ENCODE measurements at places on chromosomes 11 and 22. TPM values are rescaled to one million over a fixed set of nuclear protein-coding genes. Genes with fewer than 3 reads are reported as not detected.
A peak's percentile ranks its signal among the peaks of the same experiment; 100 is the strongest.

Gene RANBP1
- total RNA-seq: 506 TPM

Gene CBLIF
- not detected for total RNA-seq

Gene CSF2RB
- total RNA-seq: 0.14 TPM

Gene C11orf21
- total RNA-seq: 2.6 TPM

DNA sequence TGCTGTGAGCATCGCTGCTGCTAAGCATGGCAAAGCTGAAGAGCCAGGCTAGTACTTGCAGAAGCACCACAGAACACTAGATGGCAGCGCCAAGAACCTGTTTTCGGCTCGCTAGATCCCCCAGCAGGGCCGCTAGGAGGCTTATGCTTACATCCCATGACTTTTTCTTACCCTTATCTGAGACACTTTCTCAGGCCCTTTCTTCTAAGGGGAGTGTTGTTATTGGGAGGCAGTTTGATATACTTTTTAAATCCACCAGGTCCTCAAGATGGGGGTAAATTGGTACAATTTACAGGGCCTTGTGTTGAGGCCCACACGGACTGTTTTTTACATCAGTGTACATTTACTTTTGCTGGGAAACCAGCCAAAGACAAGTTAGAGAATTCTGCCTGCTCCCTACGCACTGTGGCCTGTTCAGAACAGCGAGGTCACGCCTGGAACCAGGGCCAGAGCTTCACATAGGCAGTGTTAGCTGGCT is 4.0 kb downstream of the TRIM6 start:
- H3K36me3 ChIP-seq: no peaks in the 10 kb centered on the region
- H3K4me3 ChIP-seq: no peak overlapping the region
- H3K27me3 ChIP-seq: peaks cover 15% of the 10 kb centered on the region
- H3K27ac ChIP-seq: no peak overlapping the region
- peak; percentile 45 for DNase-seq

GRCh38 chr11:133078012-133078411 is 454.3 kb downstream of the OPCML start:
- no peaks in the 10 kb centered on the region for H3K36me3 ChIP-seq
- no peaks in the 10 kb centered on the region for H3K4me1 ChIP-seq
- no peak for DNase-seq
- peaks cover 33% of the 10 kb centered on the region for H3K27me3 ChIP-seq

DNA sequence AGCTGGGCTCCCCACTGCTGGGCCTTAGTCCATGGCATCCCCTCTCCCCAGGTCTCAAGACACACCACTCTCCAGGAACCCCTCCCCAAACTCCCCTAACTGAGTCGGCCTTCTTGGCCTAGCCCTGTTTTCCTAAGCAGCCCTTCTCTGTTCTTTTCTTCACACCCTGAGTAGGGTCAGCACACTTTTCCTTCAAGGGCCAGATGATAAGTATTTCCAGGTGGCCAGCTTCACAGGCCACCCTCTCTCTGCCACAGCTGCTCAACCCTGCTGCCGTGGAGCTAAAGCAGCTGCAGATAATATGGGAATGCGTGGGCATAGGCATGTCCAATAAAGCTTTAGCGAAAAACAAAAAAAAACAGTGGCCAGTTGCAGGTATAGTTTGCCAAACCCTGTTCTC is 24.1 kb downstream of the DGCR2 start:
- DNase-seq: no peak
- H3K27me3 ChIP-seq: no peaks in the 10 kb centered on the region
- peaks cover 22% of the 10 kb centered on the region for H3K4me1 ChIP-seq
- H3K4me3 ChIP-seq: no peak overlapping the region

DNA sequence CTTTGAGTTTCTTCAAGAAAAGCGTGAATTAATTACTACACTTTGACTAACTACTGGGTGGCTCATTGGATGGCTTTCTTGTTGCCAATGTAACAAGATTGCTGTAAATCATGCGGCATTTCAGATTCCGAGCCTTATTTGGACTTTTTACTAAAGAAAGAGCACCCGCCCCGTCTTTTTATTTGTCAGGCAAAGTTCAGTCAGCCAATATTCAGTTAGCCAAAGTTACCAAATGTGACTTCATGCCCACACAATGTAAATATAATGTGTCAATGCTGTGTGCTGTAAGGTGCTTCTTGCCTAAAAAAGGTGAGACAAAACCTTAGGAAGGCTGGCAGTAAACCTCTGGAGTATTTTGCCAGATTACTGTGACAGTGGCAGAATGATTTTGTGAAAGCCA is 14.8 kb downstream of the FLI1 start:
- no peaks in the 10 kb centered on the region for H3K27me3 ChIP-seq
- peaks cover 75% of the 10 kb centered on the region for H3K4me1 ChIP-seq
- peaks cover 66% of the 10 kb centered on the region for H3K36me3 ChIP-seq
- no peak overlapping the region for H3K27ac ChIP-seq

- H3K4me1 ChIP-seq: peaks cover 15% of the 10 kb centered on the region
- H3K27ac ChIP-seq: no peak overlapping the region
- no peak overlapping the region for H3K4me3 ChIP-seq
- H3K36me3 ChIP-seq: peaks cover 3% of the 10 kb centered on the region
Observed at GRCh38 chr22:37063431-37064420, 12.2 kb downstream of the KCTD17 start.

GRCh38 chr22:26713823-26714449 is 56.5 kb downstream of the MIAT start:
- H3K36me3 ChIP-seq: no peaks in the 10 kb centered on the region
- peaks cover 11% of the 10 kb centered on the region for H3K4me1 ChIP-seq
- no peak overlapping the region for H3K27ac ChIP-seq
- DNase-seq: no peak

GRCh38 chr11:34650528-34650927 is 29.6 kb downstream of the EHF start:
- H3K4me3 ChIP-seq: no peak overlapping the region
- peaks cover 40% of the 10 kb centered on the region for H3K4me1 ChIP-seq
- peaks cover 66% of the 10 kb centered on the region for H3K27me3 ChIP-seq
- H3K36me3 ChIP-seq: peaks cover 3% of the 10 kb centered on the region
- peak overlapping the region; percentile 75 for H3K27ac ChIP-seq
- DNase-seq: peak; percentile 83

GRCh38 chr11:68328374-68329091 is 16.1 kb downstream of the LRP5 start:
- no peak overlapping the region for H3K27ac ChIP-seq
- no peaks in the 10 kb centered on the region for H3K36me3 ChIP-seq
- H3K4me1 ChIP-seq: peaks cover 62% of the 10 kb centered on the region
- H3K4me3 ChIP-seq: no peak overlapping the region
- DNase-seq: peak; percentile 42

GRCh38 chr22:27621486-27622070 is 180.0 kb downstream of the MN1 start:
- DNase-seq: no peak
- H3K27ac ChIP-seq: no peak overlapping the region
- H3K4me3 ChIP-seq: no peak overlapping the region
- H3K27me3 ChIP-seq: no peaks in the 10 kb centered on the region
- no peaks in the 10 kb centered on the region for H3K4me1 ChIP-seq
- no peaks in the 10 kb centered on the region for H3K36me3 ChIP-seq

Data from activated naive CD8-positive, alpha-beta T cell treated with anti-CD3 and anti-CD28 coated beads for 36 hours (primary cell).